ENCODE measurements at places on chromosomes 16 and 17.

DNA sequence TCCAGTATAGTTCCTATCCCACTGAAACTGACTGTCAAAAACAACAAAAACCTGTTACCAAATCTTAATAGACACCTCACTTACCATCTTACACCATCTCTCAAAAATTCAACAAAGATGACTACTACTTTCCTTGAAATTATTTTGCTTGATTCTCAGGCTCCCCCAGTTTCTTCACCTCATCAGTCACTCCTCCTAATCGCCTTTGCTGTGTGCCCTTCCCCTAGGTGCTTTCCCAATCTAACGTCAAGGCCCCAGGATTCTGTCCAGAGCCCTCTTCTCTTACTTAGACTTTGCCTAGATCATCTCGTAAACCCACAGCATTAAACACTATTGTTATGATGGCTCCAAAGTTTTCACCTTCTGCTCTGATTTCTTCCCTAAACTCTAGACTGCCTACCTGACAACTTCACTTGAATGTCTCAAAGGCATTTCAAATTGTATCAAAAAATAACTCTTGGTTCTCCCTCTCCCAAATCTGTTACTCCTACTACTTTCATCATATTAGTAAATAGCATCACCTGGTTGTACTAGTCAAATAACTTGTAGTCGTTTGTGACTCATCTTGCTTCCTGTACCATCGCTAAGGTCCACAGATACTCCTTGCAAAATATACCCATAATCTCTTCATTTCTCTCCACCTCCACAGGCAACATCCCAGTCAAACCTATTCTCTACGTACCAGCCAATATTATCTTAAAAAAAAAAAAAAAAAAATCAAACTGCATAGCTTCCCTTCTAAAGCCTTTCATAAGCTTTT lies 18.0 kb downstream of the C16orf87 start:
- DNase-seq, result no peak

DNA sequence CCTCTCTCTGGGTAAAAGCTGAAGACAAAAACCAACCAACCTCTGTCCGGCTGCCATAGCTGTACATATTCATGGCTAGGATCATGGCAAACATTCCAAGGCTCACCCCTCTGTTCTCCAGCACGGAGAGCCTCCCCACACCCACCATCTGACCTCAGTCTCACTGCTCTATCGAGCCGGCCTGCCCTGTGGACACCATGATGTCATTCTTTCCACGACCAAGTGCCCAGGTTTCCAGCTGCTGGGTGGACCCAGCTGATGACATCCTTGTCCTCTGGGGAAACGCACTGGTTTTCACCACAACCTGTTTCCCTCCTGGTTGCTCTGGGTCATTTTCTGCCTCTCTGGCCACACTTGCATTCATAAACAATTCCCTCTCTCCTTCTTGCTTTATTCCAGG lies 67.7 kb downstream of the NDEL1 start:
- no peak for DNase-seq

GRCh38 chr16:64453646-64454045 lies 668.2 kb downstream of the CDH11 start:
- no peak for DNase-seq

DNA sequence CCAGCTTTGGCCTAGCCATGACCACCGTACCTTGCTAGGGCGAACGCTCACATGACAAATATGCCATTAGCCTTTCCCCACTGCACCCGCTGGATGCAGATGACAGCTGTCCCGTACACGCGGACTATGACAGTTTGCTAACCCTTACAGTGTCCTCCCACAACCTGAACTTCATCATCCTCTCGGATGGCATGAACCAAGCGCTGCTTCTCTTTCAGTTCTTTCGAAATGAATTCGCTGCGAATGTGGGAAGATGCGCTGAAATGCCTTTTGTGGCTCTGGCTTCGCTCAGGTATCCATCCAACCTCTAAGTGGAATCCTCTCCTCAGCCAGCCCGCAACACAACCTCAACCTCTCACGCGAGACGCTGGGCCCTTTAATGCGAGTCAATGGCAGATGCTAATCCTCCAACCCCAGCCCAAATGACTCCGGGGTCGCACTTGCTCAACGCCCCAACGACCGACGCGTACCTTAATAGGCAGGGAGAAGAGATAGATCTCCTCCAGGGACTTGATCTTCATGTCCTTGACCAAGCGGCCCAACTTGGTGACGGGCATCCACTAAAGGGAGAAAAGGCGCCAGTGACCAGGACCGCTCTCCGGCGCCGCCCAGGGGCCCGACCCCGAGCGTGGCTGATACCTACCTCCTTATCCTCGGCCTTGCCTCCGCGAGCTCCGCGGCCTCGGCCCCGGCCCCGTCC lies 670 bp downstream of the RPS2 start:
- DNase-seq, result no peak

DNA sequence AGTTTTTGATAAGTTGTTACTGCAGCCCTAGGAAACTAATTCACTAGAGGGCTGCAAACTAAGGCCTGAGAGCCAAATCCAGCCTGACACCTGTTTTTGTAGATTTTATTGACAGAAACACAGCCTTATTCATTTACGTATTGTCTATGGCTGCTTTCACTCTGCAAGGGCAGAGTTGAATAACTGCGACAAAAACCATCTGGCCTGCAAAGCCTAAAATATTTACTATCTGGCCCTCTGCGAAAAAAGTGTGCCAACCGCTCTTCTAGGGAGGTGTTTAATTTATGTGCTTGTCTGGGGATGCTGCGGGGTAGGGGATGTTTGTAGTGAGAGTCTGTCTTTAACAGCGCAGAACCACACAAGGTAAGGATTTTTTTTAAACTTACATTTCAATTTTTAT lies 165.0 kb upstream of the RBFOX1 start:
- no peak for DNase-seq

DNA sequence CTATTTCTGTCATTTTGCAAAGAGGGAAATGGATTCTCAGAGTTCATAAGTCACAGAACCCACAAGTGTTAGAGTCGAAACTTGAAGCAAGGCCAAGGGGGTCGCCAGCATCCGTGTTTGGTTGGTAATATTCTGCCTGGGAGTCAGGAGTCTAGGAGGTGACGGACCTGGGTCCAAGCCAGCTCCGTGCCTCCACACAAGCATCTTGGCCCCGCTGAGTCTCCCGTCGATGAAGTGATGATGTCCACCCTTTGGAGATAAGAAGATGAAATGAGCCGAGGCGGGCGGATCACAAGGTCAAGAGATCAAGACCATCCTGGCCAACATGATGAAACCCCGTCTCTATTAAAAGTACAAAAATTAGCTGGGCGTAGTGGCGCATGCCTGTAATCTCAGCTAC lies 53.2 kb upstream of the TNRC6C start:
- DNase-seq, result no peak

DNA sequence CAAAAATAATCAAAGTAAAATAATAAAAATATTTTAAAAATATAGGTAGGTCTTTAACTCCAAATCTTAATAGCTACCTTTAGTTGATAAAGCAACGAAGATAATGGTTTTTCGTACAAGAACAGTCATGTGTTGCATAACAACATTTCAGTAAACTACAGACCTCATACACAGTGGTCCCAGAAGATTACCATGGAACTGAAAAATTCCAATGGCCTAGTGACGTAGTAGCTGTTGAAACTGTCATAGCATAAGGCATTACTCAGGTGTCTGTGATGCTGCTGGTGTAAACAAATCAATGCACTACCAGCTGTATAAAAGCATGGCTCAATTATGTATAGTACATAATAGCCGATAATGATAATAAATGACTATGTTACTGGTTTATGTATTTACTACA lies 43.9 kb downstream of the CREBBP start:
- no peak for DNase-seq

- DNase-seq, result no peak
Observed at GRCh38 chr17:40980596-40980995, 3.5 kb downstream of the KRT40 start.

- DNase-seq, result no peak
Observed at GRCh38 chr17:7001318-7001961, 5.6 kb downstream of the ALOX12 start.

- no peak for DNase-seq
Observed at GRCh38 chr17:36602030-36602748, 806 bp downstream of the MRM1 start.

DNA sequence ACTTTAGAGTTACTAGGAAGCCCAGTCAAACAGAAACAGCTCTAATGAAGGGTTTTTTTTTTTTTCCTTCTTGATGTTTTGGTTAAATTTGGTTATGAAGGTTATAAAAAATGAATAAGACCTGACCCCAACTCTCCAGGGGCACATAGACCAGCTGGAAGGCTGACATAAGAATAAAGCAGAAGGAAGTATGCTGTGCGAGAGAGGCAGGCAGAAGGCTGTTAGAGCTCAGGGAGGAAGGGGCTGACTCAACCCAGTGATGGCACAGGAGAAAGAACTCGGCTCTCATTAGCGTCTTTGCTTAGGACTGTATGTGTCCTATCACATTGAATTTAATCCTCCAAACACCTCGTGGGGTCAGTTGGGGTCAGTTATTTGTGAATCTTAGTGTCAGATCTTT lies 474.6 kb downstream of the PMP22 start:
- no peak for DNase-seq

GRCh38 chr16:57883953-57884654 lies 81.8 kb upstream of the KIFC3 start:
- DNase-seq, result no peak

DNA sequence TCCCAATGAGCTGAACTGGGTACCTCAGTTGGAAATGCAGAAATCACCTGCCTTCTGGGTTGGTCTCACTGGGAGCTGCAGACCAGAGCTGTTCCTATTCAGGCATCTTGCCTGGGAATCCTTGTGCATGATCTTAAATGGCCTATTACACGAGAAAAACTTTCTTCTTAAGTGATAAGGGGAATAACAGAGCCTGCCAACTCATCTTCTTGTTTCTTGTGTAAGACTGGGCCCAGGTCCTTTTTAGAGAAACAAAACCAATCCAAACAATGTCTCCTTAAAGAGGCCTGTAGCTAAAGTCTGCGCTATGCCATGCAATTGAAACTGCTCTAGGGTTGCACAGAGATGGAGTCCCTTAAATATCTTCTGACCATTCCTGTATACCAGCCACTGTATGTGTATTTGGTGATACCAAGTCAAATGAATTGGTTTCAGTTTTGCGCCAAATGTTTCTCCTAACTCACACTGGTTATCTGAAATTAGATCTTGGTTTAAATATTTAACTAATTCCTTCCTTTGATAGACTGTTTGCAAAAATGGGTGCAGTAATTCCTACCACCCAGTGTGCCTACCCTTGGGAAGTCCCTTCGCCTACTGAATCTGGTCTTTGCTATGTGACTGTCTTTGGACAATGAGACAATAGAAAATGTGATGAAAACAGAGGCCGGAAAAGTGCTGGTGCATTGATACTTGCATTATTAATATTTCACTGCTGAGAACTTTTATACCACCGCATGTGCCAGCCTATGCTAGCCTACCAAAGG lies 6.5 kb upstream of the CCL23 start:
- no peak for DNase-seq

DNA sequence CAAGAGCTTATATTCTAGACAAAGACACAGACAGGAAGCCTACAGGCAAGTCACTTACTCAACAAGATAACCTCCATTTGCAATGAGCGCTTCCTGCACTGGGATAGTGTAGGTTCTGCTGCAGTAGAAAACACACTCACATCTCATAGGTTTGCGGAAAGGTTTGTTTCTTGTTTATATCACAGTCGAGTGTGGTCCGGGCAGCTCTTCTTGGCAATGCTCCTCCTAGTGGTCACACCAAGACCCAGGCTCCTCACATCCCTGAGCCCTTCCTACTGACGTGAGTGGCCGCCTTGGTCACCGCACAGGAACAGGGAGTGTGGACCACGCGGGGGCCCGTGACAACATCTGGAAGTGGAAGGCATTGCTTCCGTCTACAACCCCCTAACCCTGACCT lies 48.0 kb upstream of the RBFOX3 start:
- DNase-seq, result no peak

GRCh38 chr17:30530346-30531025 lies 53.3 kb downstream of the GOSR1 start:
- no peak for DNase-seq

DNA sequence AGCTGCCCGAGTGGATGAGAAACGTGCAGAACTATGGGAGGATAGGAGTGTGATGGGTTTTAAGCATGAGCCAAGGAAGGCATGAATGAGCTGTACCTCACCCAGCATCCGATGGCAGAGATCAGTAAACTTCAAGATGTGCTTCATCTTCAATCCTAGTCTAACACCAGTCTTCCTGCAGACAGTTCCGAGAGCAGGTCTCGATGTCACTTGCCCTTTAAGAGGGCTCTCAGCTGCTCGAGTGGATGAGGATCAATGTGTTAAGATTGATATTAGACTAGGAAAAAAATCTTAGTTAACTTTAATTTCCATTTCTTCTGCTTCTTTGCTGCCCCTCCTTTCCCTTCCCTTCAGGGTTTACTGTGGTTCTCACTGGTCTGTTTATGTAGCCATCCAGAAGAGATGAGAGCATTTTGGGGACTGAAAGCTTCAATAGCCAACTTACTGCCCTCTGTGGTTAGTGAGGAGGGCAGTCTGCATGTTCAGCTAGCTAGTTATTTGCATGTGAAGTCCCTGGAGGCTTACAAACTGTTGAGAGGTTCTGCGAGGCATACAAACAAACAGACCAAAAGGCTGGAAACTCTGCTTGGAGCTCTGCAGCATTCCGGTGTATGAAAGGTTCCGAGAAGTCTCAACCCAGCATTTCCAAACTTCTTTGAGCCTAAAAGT lies 15.3 kb downstream of the KLHL36 start:
- no peak for DNase-seq

DNA sequence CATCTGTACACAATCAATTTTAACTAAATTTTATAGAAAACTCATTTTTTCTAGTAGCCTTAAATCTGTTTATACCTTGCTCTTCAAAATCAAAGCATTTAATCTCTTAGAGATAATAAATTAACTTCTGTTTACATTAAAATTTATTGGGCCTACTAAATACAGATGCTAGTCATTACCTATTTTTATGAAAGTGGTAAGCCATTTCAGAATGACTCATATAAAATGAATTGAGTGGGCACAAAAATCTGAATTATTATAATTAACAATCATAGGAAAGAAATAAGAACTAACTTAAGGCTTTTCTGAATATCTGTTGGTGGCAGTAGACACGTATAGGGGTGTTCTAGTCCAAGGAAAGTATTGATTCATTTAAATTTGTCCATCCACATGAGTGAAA lies 157.9 kb downstream of the KCNJ2 start:
- DNase-seq, result no peak

GRCh38 chr16:85055493-85056210 lies 28.1 kb downstream of the KIAA0513 start:
- DNase-seq, result no peak

DNA sequence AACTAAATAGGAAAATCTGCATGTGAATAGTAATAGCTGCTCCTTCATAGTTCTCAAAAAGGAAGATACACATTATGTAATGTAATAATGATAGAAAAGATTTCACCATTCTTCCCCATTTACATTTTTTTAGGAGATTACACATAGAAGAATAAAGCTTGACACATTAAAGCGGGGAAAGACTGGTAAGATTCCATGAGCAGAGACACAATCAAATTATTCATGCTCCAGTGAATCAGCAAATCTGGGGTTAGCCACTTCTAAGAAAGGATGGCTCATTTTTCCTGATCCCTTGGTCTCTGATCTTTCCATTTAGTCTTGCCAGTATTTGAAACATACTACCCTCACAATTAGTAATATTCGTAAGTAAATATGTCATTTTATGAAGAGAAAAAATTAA lies 81.9 kb downstream of the CA4 start:
- no peak for DNase-seq

- no peak for DNase-seq
Observed at GRCh38 chr16:73096510-73096909, 48.6 kb upstream of the ZFHX3 start.

- DNase-seq, result no peak
Observed at GRCh38 chr17:61400717-61401388, 1.2 kb downstream of the TBX2 start.
